Panc1 (cell line): ENCODE measurements at places on chromosomes 7 and 10. TPM values are rescaled to one million over a fixed set of nuclear protein-coding genes. Genes with fewer than 3 reads are reported as not detected.

The ZNF488 gene
- 11.8 TPM for total RNA-seq

The SFXN3 gene
- 15.3 TPM for total RNA-seq

The WNT8B gene
- not detected for total RNA-seq

The PRSS1 gene
- total RNA-seq: 7.3 TPM

The GRID2IP gene
- 0.13 TPM for total RNA-seq

The ERVW-1 gene
- total RNA-seq: not detected

The ECHDC3 gene
- total RNA-seq: 5.8 TPM

The RSPH10B gene
- total RNA-seq: 0.26 TPM

The LOXL4 gene
- 17.7 TPM for total RNA-seq

The FEZF1 gene
- not detected for total RNA-seq

The PLXNA4 gene
- total RNA-seq: 0.10 TPM

The LIPK gene
- total RNA-seq: not detected

The SPDYE5 gene
- total RNA-seq: not detected

The TACC2 gene
- total RNA-seq: 133 TPM

The DDC gene
- not detected for total RNA-seq

The ACBD5 gene
- 18.4 TPM for total RNA-seq

The TMEM273 gene
- 0.23 TPM for total RNA-seq

The MARVELD1 gene
- 53.1 TPM for total RNA-seq

The EPC1 gene
- total RNA-seq: 18.4 TPM

The CTAGE8 gene
- 5.2 TPM for total RNA-seq

The BAMBI gene
- 3.9 TPM for total RNA-seq

The CAV2 gene
- 217 TPM for total RNA-seq
